ENCODE measurements at places on chromosomes 7 and 10. TPM values are rescaled to one million over a fixed set of nuclear protein-coding genes. Genes with fewer than 3 reads are reported as not detected.

LRGUK gene
- total RNA-seq = 2.4 TPM

DNA sequence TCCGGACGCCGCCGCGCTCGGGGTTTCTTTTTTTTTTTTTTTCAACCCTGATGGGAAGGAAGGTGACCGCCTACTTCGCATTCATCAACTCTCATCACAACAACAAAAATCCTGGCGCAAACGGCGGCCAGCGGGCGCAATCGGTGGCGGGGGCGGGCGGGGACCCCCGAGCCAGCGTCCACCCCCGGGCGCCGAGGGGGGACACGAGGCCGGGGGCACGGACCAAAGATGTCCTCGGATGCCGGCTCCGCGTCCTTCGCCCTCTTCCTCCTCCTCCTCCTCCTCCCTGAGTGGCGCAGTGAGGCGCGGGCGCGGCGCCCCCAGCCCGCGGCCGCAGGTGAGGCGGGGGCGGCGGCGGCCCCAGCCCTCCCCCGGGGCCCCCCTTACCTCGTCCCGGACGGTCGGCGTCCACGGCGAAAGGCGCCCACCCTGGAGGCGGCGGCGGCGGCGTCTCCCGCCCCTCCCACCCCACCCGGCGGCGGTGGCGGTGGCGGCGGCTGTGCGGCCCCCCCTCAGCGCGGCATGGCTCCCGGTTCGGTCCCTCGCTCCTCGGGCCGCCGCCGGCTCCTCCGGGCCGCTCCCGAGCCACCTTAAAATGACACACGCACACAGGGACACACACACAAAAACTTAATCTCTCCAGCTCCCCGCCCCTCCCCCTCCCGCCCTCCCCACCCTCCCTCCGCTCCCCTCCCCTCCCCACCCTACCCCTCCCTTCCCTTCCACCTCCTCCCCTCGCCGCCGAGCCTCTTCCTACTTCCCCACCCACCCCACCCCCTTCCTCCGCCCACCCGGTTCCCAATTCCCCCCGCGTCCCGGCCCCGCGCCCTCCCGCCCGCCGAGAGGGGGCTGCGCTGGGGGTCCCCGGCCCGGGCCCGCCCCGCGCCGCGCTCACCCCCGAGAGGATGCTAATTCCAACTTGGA is at the start of gene CTBP2:
TSS of gene CTBP2 (minus strand) at position 632 of the 924 bp plus-strand sequence.
- no peak for DNase-seq

GRCh38 chr10:73926152-73926764 is 15.3 kb downstream of the PLAU start:
- DNase-seq = no peak

DNA sequence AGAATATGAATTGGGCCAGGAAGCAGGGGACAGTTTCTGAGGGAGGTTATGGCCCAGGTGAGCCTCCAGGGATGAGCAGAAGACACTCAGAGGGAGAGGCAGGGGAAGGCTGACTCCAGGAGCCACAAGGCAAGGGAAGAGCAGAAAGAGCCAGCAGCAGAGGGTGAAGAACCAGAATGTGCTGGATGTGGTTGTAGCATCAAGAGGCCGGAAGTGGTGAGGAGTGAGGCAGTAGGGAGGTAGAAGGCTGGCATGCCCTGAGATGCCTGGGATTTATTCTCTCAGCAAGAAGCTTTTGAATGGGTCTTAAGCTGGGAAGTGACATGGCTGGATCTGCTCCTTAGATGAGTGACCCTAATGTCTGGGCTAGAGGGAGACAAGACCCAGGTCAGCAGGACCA is 311.7 kb downstream of the DOCK4 start:
- no peak for DNase-seq

GRCh38 chr7:2019711-2020511 is 212.8 kb downstream of the MAD1L1 start:
- DNase-seq = peak; percentile 50

NUTM2E gene
- total RNA-seq = 0.06 TPM

GRCh38 chr10:95503001-95503400 is 58.2 kb downstream of the SORBS1 start:
- no peak for DNase-seq

DNA sequence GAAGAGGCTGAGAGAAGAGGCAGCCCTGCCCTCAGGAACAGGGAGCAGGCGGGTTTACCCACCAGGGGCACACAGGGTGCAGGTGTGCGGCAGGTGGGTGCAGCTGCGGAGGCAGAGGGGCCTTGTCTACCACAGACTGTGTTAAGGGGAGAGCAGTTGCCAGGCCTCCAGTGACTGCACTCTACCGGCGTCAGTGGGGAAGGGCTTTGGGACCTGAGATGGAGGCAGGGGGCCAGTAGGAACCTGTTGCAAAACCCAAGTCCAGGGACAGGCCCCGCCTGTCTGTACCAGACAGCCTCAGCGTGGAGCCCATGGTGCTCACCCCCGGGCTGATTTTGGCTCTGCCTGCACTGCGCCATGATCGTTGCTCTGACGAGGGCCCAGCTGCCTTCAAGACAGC is 507.6 kb upstream of the FOXK1 start:
- no peak for DNase-seq

DNA sequence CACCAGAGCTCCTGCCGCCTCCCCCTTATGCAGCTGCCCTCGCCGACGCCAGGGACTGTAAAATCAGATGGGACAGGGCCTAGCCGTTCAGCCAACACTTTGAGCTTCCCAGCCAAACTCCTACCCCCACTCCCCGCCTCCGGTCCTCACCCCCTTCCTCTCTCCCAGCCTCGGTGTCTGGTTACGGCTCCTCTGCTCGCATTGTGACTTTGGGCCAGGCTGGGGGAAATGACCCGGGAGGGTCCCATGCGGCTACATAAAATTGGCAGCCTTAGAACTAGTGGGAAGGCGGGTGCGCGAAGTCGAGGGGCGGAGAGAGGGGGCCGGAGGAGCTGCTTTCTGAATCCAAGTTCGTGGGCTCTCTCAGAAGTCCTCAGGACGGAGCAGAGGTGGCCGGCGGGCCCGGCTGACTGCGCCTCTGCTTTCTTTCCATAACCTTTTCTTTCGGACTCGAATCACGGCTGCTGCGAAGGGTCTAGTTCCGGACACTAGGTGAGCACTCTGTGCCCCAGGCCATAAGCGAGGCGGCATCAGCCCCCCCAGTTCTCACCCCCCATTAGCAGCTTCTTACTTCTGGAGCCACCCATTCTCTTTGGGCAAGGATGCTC is at the start of gene KAZALD1:
TSS of gene KAZALD1 (plus strand) at position 366 of the 608 bp plus-strand sequence. CDS start 604 bp downstream, outside the sequence.
- no peak for DNase-seq

PTPRN2 gene
- 11.9 TPM for total RNA-seq

OGDHL gene
- 5.3 TPM for total RNA-seq

PRKG1 gene
- 28.3 TPM for total RNA-seq

TDRD1 gene
- 2.0 TPM for total RNA-seq

CPED1 gene
- 58.6 TPM for total RNA-seq

DNA sequence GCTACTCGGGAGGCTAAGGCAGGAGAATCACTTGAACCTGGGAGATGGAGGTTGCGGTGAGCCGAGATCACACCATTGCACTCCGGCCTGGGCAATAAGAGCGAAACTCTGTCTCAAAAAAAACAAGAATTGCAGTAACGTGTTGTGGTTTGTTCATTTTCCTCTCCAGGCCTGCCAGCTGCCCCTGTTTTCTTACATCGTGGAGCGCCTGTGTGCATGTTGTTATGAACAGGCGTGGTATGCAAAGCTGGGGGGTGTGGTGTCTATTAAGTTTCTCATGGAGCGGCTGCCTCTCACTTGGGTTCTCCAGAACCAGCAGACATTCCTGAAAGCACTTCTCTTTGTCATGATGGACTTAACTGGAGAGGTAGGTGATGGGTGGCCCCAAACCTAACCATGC is 52.1 kb downstream of the TRRAP start:
- no peak for DNase-seq

GNGT1 gene
- not detected for total RNA-seq

NUPR2 gene
- 1.0 TPM for total RNA-seq

DNA sequence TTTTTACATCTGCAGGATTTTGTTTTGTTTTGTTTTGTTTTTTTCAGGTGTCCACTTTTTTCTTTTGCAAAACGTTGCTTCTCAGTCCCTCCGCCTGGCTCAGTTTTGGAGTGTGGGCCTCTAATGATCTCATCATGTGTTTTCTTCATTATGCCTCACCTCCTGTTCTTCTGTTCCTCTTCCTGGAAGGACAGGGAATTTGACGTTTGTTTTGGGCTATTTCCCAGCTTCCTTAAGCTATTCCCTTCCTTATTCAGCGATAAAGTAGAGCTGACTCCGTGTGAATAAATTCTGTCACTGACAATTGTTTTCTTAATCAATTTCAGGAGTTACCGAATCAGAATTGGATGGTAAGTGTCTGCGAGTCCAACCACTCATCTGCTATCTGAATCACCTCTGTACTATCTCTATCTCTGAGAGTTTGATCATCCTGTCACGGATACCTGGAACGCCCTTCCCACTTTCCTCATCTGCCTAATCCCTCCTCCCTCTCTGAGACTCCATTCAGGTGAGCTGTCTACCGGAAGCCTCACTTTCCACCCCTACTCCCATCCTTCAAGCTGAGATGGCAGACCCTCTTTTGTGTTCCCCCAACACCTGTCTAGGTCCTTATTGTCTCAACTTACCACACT is 218.4 kb downstream of the GATA3 start:
- DNase-seq = no peak

DNA sequence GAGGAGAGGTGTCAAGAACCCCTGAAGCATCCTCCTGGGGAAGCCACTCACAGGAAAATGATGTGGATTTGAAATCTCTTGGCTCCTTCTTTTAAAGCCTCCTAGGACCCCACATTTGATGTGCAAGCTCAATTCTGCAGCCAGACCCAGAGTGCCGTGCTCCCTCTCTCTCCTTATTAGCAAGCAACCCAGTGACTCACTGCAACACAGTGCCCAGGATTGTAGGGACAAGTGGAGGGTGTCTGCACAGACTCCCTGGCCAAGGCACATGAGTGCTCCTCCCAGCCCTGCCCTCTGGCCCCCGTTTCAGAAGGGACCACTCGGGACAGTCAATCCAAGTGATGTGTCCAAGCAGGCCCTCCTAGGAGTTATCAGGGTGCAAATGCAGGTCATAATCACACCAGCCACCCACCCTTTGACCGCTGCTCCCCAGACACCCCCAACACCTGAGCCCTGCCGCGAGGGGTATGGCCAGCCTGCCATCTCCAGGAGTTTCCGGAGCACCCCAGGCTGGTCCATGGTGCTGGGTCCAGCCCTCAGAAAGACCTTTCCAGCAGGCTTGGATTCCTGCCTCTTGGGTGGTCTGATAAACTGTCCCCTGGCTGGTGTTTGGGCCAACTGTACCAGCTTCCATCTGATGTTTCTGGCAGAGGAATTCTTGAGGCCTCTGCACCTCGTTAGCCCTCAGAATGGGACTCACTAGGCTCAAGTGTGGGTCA is 54.5 kb upstream of the CXCL12 start:
- no peak for DNase-seq

GRCh38 chr10:89665302-89665701 is 20.3 kb upstream of the PANK1 start:
- no peak for DNase-seq

DNA sequence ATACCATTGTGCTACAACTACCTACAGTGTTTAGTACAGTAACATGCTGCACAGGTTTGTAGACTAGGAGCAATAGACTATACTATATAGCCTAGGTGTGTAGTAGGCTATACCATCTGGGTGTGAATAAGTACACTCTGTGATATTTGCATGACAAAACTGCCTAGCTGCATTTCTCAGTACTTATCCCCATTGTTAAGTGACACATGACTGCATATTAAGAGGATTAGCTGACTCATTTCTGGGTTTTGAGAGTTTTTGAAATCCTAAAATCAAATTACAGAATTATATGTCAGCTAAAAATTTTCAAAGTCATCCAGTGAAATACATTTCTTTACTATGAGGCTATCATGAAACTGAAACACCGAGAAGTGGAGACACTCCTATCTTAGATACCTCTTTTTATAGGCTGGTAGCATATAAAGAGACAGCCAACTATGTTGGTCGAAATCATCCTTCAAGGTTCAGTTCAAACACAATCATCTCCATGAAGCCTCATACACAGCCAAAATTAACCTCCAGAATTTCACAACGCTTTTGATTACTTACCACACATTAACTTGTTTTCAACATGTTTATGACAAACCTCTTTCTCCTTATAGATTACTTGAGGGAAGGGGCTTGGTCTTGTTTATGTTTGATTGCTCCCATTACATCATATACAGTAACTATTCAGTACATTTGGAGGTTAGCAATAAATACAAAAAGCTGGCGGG is 89.8 kb upstream of the ANK3 start:
- no peak for DNase-seq

GRCh38 chr10:127018766-127019165 is 113.5 kb downstream of the DOCK1 start:
- no peak for DNase-seq

ECHS1 gene
- total RNA-seq = 122 TPM

- no peak for DNase-seq
These were observed 6.0 kb upstream of the CUEDC2 start for GRCh38 chr10:102438374-102438773.

DNA sequence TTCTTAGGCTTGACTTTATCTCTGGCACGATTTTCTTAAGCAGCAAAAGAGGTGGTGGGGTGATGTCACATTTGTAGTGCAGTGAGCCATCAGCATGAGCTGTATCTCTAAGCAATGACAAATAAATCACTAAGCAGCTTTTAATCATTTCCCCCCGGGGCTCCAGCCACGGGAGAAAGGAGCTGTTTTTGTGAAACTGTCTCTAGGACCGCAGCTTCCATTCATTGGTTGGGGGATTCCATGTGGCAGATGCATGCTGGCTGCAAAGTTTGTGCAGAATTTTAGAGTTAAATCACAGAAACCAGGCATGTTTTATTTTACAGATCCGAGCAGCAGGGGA is 464 bp downstream of the KIAA1217 start:
- DNase-seq = no peak

- no peak for DNase-seq
These were observed 48.7 kb upstream of the MAGI2 start for GRCh38 chr7:79502151-79502550.

Measured in mucosa of gallbladder (tissue), 1 donor.